B cell (primary cell): ENCODE measurements at places on chromosomes 13 and 19.

DNA sequence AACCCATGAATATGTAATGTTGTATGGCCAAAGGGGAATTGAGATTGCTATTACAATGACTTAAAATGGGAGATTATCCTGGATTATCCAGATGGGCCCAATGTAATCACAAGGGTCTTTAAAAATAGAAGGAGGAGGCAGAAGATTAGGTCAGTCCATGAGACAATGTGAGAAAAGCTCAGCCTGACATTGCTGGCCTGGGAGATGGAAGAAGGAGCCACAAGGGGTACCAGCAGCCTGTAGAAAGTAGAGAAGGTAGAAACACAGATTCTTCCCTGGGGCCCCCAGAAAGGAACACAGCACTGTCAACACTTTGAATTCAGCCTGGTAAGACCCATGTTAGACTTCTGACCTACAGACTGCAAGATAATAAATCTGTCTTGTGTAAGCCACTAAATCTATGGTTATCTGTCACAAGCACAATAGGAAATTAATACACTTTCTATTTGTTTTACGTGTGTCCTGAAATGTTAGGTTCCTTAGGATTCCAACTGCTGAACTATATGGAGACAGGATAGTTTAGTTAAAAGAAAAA lies 132.9 kb upstream of the SERP2 start:
- DNase-seq, result no peak

- peak; percentile 32 for DNase-seq
Measured at GRCh38 chr19:12364391-12365235, 870 bp downstream of the ZNF442 start.

DNA sequence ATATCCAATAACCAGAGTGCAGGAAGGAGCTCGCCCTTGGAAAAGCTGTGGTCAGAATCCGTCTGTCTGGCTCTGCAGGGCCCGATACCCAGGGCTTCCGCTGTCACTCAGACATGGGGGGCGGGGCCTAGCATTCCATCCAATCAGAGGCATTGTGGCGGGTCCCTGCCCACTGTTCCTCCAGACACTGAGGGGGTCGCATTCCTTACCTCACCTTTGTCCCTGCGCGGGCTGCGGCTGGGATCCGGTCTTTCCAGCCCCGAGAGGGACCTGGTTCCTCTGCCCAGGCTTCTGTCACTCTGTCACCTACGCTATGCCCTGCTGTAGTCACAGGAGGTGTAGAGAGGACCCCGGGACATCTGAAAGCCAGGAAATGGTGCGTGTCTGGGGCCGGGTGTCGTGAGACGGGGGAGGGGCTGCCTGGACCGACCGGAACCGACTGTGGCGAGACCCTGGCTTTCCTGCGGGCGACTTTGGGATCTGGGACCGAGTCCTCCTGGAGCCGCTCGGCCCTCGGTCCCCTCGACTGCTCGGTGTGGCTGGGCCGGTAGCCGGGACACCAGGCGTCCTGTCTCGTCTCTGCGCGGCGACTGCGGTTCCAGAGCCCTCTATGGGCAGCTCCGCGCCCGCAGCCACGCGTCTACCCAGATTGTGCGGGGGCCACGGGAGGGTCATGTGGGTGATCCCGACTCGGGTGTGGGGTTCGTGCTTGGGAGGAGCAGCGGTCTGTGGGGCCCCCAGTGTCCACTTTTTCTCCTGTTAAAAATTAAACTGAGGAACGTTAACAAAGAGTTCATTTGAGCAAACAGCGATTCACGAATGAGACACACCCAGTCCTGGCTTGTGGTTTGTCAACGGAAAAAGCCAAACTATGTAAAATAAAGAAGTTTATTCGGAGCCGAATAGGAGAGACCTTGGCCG lies at the start of gene ZNF69:
Gene ZNF69, plus strand, starts transcription at position 172 of the 921 bp plus-strand sequence. Its CDS starts 142 bp downstream, at position 314.
- peak; percentile 68 for DNase-seq

DNA sequence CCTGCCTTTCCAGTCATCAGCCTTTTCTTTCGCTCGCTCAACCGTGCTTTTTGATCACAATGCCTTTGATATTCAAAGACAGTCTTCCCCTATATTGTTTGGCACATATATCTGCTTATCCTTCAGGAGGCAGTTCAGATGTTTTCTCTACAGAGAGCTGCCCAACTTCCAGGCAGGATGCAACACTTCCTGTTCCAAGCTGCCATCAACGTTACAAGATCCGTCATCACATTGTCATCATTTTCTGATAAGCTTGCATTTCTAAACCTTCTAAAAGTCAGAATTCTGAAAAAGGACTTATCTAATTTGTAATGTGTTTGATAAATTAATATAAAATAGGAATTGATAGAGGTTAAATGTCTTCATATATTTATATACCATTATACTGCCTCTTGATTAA lies 574.2 kb downstream of the TBC1D4 start:
- no peak for DNase-seq

DNA sequence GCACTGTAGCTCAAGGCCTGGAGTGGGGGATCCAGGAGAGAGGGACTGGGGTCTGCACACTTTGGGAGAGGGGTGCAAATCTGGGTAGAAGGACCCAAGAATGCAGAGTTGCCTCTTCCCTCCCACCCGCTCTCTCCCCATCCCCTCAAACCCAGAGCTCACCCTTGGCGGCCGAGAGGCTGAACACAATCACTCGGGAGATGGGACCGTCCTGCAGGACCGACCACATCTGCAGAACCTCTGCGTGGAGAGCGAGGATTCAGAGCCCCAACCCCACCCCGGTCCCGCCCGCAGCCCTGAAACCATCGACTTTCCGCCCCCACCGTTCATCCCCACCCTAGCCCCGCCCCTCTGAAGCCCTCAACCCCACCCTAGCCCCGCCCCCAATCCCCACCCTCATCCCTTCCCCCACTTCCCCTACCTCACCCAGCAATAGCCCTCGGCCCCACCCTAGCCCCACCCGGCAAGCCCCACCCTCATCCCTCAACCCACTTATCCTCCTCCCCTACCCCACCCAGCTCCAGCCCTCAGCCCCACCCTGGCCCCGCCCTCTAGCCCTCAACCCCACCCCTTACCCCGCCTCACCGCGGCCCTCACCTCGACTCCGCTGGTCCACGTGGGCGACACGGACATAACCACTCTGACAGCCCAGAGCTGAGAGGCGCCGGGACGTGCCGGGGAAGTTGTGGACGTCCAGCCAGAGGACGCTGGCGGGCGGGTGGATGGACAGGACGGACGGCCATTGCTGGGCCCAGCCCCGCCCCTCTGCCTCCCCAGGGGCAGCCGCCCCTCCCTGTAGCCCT lies 4.1 kb downstream of the KPTN start:
- no peak for DNase-seq

- no peak for DNase-seq
Measured at GRCh38 chr13:44112700-44113329, 233.1 kb downstream of the LACC1 start.

DNA sequence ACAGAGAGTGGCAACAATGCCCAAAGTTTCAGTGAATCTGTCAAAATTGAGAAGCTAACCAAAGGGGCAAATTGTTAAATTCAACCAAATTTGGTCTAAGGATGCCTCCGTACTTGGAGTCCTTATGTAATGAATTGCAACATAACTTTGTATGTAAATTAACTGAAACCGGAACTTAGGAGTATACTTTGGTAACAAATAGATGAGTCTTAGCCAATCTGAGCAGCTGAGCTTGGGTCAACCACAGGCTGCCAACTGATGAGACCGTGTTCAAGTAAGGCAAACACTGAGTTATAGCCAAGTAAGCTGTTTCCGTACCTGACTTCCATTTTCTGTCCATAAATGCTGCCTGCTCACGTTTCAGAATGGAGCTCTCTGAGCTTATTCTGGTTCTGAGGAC lies 5.3 kb downstream of the VWA8 start:
- no peak for DNase-seq

GRCh38 chr19:23802290-23802689 lies 43.6 kb upstream of the ZNF681 start:
- no peak for DNase-seq

DNA sequence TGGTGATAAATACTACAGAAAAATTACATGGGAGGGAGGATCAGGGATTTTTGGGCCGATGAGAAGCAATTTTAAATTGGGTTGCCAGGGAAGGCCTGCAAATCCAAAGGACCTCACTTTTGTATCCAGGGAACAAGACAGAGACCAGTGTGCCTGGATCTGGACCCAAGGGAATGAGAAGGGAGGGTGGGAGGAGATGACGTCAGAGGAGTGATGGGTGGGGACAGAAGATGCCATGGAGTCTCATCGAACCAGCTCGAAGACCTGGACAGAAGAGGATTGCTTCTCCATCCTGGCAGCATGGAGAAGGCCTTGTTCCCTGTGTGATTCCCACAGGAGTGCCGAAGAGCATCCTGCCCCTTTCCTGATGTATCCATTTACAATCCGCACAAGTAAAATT lies 68.9 kb downstream of the ITGBL1 start:
- DNase-seq, result no peak

- DNase-seq, result no peak
Measured at GRCh38 chr19:43532571-43532961, 422 bp upstream of the ZNF575 start.

DNA sequence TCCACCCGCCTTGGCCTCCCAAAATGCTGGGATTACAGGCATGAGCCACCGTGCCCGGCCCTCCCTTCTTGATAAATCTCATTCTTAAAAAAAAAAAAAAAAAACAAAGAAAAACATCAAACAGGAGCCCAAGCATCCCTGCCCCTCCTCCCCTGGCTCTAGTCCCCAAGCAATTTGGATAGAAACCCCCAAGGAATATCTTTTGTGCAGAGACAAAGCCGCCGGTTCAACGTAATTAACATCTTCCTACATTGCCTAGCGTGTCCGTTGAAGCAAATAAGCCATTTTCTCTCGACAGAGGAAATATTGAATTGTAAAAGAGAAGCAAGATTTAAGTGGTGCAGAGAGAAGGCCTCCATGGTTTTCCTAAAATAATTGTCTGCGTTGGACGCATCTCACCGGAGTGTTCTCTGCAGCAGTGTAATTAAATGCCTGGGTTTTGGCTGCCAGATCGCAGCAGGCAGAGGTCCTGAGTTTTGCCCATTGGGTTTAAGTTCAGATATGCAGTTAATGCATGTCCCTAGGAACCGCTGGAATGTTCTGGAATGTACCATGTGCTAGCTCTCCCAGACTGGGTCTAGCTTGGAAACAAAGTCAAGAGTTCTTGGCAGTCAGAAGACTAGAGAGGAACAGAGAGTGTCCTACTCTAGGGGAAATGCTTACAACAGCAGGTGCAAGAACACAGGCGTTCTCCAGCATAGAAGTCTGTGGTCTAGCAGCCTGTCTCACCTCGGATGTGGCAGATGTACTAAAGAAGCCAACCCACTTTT lies 30.8 kb downstream of the PIN1 start:
- DNase-seq, result no peak

- no peak for DNase-seq
Measured at GRCh38 chr19:493391-494170, 2.7 kb upstream of the MADCAM1 start.

DNA sequence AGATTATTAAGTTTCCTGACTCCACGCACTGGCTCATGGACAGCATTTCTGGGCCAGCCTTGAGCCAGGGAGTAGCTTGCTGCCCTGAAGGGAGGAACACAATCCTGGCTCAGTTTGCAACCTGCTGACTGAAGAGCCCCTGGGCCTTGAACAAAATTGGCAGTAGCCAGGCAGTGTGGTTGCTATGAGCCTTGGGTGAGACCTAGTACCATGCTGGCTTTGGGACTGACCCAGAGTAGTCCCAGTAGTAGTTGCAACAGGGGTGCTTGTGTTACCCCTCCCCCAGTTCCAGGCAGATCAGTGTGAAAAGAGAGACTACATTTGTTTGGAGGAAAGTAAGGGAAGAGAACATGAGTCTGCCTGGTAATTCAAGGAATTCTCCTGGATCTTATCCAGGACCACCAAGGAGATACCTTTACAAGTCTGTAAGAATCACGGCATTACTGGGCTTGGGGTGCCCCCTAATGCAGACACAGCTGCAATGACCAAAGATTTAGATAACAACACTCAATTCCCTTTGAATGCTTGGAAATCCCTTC lies 22.0 kb downstream of the ITGBL1 start:
- no peak for DNase-seq

DNA sequence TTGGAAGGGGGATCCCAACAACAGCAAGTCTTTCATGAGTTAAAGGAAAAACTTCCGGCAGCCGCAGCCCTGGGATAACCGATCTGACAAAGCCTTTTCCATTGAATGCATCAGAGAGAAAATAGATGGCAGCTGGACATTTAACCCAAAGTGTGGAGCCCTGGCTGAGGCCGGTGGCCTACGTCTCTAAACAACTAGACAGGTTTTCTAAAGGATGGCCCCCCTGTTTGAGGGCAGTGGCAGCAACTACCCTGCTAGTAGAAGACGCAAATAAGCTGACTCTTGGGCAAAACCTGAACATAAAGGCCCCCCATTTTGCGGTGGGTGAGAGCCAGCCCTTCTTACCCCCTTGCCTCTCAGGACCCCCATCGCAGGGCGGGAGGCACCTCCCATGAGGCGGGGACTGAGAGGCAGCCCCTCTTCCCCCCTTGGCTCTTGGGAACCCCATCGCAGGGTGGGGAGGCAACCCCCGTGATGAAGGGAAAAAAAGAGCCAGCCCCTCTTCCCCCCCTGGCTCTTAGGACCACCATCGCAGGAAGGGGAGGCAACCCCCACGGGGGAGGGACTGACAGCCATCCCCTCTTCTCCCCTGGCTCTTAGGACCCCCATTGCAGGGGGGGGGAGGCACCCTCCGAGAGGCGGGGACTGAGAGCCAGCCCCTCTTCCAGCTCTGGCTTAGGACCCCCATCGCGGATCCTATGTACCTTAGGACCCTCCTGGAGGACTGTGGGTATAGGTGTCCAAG lies 2422.9 kb upstream of the PCDH20 start:
- DNase-seq, result no peak

GRCh38 chr13:34076943-34077703 lies 259.2 kb downstream of the RFC3 start:
- DNase-seq, result peak; percentile 2

DNA sequence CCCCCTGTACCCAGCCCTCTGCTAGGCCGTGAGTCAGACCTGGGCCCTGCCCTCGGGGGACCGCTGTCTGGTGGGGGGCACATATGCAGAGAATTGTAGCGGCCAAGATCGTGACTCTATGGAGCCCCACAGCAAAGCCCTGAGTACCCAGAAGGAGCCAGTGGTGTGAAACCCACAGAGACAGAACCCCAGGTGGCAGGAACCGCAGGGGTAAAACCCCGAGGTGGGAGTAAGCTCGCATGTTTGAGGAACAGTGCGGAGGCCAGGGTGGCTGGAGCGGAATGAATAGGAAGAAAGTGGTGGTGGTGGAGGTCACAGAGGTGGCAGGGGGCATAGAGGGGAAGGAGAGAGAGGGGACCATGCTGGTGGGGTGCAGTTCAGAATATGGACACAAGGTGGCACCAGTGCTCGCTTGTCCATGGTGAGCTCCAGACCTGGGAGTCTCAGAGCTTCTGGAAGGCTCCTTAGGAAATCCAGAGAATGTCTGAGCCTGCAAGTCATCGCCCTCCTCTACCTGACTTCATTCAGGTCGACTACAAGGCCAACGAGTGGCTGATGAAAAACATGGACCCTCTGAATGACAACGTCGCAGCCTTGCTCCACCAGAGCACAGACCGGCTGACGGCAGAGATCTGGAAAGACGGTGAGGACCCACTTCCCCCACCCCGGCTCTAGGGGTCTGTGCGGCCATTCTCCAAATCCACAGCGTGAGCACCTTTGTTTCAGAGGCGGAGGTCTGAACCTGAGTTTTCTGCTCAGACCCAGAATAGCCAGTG lies 48.9 kb downstream of the MYH14 start:
- peak; percentile 61 for DNase-seq
